ENCODE measurements at places on chromosomes 2 and 18.
A peak's percentile ranks its signal among the peaks of the same experiment; 100 is the strongest.

DNA sequence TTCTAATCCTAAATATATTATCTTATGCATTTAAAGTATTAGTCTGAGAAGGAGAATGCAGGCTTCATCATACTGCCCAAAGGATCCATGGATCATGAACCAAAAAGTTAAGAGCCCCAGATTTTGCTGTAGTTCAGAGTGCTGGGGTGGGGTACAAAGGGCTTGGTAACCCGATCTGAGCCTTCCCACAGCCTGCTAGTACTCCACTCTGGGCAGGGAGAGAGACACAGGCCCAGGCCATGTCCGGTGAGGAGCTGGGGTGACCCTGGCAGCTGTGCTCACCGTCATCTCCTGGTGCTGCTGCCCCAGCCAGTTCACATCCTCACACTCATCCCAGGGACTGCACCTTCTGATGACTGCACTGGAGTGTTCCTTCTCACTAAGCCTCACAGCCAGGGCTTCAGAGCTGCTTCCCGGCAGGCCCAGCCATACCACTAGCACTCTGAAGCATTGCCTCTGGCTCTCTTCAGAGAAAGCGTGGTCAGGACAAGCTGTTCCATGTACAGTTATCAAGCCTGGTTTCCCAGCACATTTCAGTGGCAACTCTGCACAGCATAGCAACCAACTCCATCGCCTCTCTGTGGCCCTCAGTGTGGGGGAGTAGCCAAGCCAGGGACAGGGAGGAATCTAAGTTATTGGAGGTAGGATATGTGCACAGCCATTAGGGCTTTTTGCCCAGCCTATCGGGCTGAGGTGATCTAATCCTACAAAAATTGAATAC, 189.0 kb upstream of the CTAGE1 start:
- no peak for DNase-seq

- DNase-seq: peak; percentile 58
These were observed 44.3 kb downstream of the SERTAD2 start for GRCh38 chr2:64609227-64609941.

DNA sequence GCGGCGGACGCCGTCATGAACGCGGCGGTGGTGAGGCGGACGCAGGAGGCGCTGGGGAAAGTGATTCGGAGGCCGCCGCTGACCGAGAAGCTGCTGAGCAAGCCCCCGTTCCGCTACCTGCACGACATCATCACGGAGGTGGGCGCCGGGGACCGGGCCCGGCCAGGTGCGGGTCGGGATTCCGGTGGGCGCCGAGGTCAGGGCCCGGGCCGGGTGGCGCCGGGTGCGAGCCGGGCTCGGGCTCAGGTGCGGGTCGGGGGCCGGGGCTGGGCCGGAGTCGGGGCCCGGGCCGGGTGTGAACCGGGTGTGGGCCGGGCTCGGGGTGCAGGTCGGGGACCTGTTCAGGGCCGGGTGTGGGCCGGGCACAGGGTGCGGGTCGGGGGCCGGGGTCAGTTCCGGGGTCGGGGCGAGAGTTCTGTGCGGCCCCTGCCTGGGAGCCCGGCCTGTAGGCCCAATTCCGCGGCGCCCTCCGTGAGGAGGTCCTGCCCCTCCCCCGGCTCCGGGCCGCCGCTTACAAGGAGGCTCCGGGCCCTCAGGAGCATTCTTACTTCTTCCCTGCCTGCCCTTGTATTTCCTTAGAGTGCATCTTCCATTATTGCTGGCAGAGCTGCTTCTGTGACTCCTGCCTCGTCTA, 447 bp downstream of the TRAF3IP1 start:
- DNase-seq: peak; percentile 73

DNA sequence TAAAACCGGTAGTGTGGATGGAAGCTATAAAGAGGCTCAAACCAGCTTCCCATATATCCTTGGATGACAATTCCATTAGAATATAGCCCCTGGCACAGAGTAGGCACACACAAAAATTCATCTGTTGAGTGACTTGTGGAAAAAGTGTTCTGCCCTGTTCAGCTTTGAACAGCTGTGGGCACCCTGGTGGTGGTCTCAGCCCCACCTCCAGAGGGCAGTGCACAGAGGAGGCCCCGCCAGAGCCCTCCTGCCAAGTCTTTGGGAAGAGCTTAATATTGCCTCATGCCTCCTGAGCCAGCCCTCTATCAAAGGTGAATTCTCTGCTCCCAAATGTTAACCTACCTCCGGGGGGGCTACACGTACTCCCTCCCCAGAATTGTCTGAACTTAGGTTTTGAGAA, 30.4 kb downstream of the EPAS1 start:
- no peak for DNase-seq

DNA sequence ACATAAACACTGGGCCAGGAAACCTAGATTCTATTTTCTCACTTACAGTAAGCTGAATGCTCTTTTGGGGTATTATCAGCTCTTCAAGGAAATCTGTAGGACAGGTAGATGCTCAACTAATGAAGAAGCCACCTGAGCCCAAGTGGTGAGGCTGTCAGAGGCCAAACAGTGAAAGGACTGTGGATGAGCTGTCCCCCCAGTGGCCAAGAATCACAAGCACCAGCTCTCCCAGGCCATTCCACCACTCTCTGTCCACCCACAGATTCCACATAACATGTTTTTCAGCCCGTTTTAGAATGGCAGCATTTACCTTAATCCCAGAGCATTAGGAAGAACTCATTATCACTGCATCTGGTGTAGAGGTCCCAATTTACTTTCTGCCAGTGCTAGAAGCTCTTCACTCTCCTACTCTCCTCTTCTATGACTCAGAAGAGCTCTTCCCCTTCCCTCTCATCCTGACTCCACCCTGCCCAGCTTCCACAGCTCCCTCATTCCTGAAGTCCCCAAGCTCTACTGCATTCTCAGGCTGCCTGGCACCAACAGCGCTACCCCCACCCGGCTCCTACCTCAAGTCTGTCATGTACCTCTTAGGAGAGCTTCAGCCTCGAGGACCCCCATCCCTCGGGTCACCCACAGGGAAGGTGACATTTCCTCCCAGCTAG, 43.8 kb upstream of the GORASP2 start:
- DNase-seq: no peak

- no peak for DNase-seq
These were observed 231.7 kb downstream of the MTX2 start for GRCh38 chr2:176500901-176501300.
